ENCODE measurements at places on chromosomes 16 and 17.

DNA sequence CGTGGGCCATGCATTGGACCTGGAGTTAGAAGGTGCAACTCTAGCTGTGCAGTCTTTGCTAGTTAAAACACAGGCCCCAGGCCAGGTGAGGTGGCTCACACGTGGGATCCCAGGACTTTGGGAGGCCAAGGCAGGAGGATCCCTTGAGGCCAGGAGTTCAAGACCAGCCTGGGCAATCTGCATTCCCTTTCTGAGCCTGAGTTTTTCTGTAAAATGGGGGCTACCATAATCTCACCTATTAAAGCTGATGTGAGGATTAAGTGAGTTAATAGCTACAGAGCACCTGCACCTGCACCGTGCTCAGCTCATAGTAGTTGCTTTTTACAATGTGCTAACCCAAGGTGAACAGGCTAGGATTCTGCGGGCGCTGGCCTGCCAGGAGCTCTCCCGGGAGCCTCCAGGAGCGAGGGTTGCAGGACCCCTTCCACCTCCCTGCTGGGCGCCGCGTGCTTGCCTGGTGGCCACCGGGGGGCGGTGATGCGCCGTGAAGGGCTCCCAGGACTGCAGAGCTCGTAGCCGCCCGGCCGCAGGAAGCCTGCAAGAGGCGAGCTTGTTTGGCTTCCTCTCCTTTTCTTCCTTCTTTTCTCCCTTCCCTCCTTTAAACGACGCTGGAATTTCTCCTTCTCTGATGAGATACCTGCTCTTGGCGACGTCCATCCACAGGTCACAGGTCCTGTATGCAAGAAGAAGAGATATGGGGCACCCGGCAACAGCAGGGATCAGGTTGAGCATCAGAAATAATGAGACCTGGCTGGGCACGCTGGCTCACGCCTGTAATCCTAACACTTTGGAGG lies 51.3 kb downstream of the ZFP90 start:
- DNase-seq, result peak; percentile 82

DNA sequence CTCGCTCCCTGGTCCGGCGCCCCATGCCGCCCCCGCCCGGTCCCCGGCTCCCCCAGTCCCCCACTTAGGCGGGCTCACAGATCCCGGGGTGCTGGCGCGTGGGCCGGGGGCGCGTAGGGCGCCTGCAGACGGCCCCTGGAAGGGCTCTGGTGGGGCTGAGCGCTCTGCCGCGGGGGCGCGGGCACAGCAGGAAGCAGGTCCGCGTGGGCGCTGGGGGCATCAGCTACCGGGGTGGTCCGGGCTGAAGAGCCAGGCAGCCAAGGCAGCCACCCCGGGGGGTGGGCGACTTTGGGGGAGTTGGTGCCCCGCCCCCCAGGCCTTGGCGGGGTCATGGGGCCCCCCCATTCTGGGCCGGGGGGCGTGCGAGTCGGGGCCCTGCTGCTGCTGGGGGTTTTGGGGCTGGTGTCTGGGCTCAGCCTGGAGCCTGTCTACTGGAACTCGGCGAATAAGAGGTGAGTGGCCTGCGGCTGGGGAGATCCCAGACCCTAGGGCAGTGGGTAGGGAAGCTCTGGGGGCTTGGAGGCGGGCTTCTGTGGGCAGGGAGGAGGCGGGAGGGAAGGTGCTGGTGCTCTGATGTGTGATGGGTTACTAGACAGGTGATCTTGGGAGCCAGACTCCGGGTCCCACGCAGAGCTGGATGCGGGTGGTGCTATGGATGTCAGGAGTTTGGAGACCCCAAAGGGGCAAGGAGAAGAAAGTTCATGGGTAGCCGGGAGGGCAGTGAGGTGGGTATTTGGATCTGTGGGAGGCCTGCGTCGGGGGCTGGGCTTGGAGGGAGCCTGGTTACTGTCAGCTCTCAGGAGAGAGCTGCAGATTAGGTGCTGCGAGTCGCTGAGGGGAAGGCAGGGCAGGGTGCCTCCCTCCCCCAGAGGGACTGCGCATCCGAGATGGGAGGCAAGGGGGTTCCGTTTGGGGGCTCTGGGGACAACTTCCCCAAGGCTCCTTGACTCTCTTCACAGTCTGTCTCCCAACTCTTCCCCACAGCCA lies 560 bp downstream of the EFNB3 start:
- peak; percentile 28 for DNase-seq

DNA sequence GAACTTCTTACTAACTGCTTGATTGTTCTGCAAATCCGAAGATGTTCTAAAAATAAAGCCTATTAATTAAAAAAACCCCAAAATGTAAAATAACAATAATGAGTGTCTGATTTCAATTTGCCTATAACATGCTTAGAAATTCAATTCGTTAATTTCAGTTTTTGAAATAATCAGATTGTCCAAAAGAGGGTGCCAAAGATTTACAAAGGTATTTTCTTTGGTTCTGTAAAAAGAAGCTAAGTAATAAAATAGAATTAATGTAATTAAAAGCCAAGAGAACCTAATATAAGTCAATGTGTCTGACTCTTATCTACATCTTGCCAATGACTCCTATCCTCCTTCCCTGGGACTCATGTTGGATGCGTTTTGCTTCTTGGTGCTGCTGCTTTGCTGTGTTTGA lies 75.0 kb upstream of the CPHXL start:
- no peak for DNase-seq

DNA sequence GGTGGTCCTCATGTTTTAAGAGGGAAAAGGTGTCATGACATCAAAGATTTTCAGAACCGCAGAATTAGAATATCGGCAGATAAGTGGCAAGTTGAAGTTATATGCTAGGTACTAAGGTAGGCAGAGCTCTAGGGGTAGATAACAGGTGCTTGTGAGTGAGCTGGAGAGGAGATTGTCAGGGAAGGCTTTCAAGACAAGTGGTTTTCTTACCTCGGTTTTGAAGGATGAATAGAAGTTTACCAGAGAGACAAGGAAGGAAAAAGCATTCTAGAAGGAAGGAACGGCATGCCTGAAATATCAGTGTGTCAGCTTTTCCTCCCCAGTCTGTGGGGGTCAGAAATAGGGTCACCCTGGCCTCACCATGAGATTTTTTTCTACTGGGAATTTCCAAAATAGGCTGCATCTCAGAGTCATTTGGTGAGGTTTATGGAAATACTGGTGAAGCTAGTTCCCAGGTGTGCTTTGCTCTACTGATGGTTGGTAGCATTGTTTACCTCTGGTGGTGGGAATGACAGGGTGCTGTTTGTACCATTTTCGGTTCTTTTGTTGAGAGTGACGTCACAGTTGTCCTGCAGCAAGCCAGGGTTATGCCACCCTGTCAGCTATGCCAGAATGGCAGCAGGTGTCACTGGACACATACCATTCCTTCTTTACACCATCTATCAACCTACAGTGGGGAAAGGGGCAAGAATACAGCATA lies 112.5 kb downstream of the MSI2 start:
- DNase-seq, result no peak

GRCh38 chr16:24511174-24511573 lies 28.2 kb upstream of the RBBP6 start:
- no peak for DNase-seq

DNA sequence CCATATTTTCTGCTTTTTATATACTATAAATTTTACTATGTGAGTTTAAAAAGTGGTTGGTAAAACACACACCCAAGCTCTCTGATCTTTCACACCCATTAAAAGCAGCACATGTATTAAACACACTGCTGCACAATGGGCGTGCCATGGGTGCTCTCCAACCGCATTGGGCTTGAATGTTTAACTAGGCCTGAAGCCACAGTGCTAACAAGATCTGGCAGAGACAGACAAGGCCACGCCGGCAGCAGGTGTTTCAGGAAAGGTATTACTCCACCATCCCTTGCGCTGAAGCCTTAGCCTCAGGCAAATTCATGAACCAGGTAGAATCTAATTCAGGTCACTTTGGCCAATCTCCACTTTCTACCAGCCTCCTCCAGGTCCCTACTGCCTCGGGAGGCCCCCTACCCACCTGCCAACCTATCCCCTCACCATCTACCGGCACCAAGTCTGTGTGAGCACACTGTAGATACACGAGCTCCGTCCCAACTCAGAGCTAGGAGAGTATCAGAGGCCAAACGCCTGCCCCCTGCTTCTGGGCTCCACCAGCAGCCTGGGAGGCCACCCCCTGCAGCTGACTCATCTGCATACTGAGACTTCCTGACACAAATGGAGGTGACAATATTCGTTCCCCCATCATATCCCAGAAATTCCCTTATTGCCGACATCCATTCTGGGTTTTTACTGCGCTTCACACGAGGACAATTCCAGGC lies 95.0 kb downstream of the ADCY9 start:
- DNase-seq, result no peak

DNA sequence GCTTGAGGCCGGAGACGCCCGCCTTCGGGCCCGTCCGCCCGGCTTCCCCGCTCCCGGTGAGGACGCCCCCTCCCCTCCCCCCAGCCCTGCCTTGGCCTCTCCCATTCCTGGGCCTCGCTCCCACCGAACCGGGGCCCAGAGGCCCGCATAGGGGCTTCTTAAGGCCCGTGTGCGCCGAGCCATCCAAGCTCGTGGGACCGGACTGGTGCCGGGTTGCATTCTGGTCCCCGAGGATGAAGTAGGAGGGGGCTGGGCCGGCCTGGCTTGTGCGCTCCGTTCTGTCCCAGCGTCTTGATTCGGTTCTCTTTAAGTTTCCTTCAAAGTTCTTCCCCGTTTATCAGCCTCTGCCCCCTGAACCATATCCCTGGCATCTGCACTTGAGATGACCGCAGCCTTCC lies 488 bp downstream of the SENP3 start:
- DNase-seq, result no peak

DNA sequence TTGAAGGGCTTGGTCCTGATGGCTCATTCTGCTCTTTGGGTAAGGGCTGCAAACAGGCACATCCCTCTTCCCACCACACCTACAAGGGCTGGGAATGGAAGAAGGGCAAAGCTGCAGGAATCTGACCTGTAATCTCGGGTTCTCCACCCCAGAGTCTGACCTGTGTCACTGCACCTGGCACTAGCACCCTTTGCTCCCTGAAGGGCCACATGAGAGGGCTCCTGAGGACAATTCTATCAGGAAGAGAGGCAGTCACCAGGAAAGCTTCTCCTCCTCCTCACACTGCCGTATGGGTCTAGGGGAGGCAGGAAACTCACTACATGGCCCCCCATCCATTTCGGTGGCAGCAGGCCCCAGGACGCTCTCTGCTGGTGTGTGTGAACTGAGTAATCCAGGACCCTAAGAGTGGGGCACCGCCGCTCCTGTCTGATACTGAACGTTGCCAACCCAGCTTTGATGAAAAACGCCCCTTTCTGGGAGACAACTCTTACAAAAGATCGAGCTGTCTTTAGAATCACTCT lies 26.4 kb downstream of the TTLL6 start:
- DNase-seq, result no peak

DNA sequence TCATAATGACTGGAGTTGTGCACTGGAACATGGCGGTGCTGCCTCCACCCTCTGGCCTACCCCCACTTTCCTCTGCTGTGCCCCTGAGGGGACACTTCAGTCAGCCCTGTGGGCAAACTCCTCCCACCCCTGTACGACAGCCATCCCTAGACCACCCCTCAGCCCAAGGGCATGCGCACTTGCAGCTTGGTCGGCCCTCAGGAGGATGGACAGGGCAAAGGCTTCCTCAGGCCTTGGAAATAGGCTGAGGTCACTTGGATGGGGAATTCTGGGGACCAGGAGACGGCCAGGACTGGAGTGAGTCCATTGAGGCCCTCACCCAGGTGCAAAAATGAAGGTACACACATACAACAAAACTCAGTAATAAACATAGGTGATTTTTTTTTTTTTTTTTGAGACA lies 41.0 kb downstream of the FZD2 start:
- DNase-seq, result no peak

GRCh38 chr17:37295888-37296287 lies 79.9 kb upstream of the C17orf78 start:
- DNase-seq, result no peak

DNA sequence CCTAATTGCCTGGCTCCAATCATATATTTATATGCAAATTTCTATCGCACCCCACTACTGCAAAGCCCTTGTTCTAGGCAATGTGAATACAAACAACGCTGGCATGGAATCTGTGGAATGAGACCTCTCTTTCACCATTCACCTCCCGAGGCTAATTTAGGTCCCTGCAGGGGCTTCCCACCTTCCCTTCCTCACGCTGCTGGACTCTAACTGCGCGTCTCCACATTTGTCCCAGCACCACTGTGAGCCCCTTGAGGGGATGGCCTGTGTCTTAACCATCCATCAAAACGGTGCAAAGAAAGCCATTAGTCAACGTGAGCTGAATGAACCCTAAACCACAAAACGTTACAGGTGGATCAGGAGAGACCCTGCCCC lies 1.6 kb downstream of the TMEM114 start:
- no peak for DNase-seq

GRCh38 chr17:1108478-1108764 lies 71.4 kb downstream of the ABR start:
- no peak for DNase-seq

GRCh38 chr16:75307506-75307905 lies 56.1 kb upstream of the BCAR1 start:
- no peak for DNase-seq

GRCh38 chr16:57807968-57808528 lies 5.8 kb upstream of the KIFC3 start:
- DNase-seq, result peak; percentile 30

- no peak for DNase-seq
Measured at GRCh38 chr16:49632086-49632794, 223.7 kb downstream of the ZNF423 start.

GRCh38 chr16:80894091-80894490 lies 89.7 kb upstream of the CDYL2 start:
- no peak for DNase-seq

- no peak for DNase-seq
Measured at GRCh38 chr16:86067936-86068335, 169.0 kb downstream of the IRF8 start.

- no peak for DNase-seq
Measured at GRCh38 chr16:78889346-78889745, 711.2 kb downstream of the MAF start.

DNA sequence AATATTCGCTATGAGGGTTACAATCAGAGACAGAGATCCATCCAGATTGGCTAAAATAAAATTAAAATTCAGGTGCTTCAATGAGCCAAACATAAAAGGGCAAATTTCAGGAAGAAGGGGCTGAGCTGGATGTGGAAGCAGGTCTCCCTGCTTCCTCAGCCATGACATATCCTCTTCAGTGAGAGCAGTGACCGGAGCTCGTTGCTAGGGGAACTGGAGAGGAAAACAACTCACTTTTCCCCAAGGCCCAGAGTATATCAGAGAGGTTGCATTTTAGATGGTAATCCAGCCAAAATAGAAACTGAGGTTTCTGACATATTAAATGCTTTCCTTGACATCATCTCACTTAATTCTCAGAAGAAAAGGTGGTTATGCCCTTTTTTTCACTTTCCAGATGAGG lies 503.5 kb downstream of the HS3ST4 start:
- no peak for DNase-seq

DNA sequence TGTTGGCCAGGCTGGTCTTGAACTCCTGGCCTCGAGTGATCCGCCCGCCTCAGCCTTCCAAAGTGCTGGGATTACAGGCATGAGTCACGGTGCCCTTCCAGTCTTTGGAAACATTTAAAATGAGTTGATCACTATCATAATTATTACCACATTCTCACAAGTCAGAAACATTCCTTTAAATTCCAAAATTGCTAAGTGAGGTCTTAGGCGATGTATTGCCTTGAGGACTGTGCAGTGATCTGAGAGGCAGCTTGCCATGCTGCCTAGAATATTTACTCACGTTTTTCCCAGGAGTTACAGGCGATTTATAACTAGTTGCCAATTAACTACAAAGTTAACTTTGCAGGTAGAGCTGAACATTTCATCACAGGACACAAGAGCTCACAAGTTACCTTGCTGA lies 5.7 kb upstream of the ATXN1L start:
- no peak for DNase-seq

Measured in WERI-Rb-1 (cell line).